ENCODE measurements at places on chromosomes 5 and 9.

DNA sequence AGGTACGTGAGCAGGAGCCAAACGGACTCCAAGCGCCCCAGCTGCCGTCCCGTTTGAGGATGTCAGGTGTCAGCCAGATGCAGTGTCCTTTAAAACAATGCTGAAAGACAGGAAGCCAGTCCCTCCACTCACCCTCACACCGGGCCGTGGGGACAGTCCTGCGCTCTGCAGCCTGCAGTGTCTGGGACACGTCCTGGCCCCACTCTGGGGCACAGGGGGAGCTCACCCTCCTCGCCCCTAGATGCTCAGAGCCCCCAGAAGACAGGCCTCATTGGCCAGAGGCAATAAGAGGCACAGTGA is 79.7 kb downstream of the ZNF354C start:
- no peak for DNase-seq

- DNase-seq: no peak
Measured at GRCh38 chr5:6090079-6090654, 288.2 kb downstream of the MED10 start.

DNA sequence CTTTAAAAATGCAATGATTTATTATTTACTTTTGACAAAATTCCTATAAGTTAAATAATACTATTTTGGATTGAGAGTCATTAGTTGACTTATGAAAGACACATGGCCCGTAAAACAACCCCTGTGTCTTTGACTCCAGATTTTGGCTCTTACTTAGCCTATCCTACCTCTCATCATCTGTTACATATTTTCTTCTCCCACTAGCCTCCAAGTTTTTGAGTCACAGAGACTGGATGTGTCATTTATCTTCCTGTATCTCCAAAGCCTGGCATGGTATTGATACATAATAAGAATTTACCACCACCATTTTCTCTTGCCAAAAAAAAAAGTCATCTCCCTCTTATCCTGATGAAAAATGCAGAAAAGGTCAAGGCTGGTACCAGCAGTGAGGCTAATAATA is 99.9 kb downstream of the GABRB2 start:
- no peak for DNase-seq

DNA sequence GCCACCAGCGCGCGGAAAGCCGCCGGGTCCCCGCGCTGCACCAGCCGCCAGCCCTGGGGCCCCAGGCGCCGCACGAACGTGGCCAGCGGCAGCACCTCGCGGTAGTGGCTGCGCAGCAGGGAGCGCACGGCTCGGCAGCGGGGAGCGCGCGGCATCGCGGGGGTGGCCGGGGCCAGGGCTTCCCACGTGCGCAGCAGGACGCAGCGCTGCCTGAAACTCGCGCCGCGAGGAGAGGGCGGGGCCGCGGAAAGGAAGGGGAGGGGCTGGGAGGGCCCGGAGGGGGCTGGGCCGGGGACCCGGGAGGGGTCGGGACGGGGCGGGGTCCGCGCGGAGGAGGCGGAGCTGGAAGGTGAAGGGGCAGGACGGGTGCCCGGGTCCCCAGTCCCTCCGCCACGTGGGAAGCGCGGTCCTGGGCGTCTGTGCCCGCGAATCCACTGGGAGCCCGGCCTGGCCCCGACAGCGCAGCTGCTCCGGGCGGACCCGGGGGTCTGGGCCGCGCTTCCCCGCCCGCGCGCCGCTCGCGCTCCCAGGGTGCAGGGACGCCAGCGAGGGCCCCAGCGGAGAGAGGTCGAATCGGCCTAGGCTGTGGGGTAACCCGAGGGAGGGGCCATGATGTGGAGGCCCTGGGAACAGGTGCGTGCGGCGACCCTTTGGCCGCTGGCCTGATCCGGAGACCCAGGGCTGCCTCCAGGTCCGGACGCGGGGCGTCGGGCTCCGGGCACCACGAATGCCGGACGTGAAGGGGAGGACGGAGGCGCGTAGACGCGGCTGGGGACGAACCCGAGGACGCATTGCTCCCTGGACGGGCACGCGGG is at the start of gene TERT:
Gene TERT, minus strand, starts transcription at position 234 of the 815 bp plus-strand sequence. Its CDS starts 79 bp downstream, at position 155.
- DNase-seq: peak; percentile 82

- DNase-seq: no peak
Measured at GRCh38 chr5:149298842-149299404, 27.3 kb downstream of the AFAP1L1 start.
